Uterus (tissue), 4 donors: ENCODE measurements at places on chromosomes 1 and 21. TPM values are rescaled to one million over a fixed set of nuclear protein-coding genes. Genes with fewer than 3 reads are reported as not detected.

GRCh38 chr1:1272341-1273208 is 1.1 kb downstream of the UBE2J2 start:
- peaks cover 22% of the 10 kb centered on the region for H3K4me1 ChIP-seq
- H3K4me3 ChIP-seq: peak overlapping the region; percentile 93
- H3K27ac ChIP-seq: peak overlapping the region; percentile 84

- no peak overlapping the region for H3K4me3 ChIP-seq
- no peak for DNase-seq
- no peak overlapping the region for H3K27ac ChIP-seq
- H3K4me1 ChIP-seq: no peaks in the 10 kb centered on the region
- H3K36me3 ChIP-seq: no peaks in the 10 kb centered on the region
Observed at GRCh38 chr1:65198096-65198495, 50.1 kb downstream of the AK4 start.

DNA sequence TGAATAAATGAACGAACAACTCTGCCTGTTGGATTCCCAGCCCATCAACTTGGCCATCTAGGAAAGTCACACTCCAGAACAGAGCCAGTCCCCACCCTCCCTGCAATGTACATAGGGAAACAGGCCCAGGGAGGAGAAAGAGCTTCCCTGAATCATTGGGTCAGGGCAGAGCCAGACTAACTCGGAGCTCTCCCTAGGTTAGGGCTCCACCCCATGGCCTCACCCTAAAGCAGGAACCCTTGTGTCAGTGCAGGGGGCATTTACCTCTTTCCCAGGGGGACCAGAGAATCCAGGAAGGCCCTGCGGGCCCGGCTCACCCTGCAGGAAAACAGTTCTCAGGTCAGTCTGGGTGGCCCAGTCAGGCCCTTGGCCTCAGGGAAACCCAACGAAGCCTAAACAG is 11.6 kb downstream of the COL9A2 start:
- H3K4me1 ChIP-seq: no peaks in the 10 kb centered on the region
- no peak overlapping the region for H3K4me3 ChIP-seq
- H3K27me3 ChIP-seq: no peaks in the 10 kb centered on the region
- DNase-seq: no peak
- no peak overlapping the region for H3K27ac ChIP-seq

GRCh38 chr1:222654849-222655248 is 37.0 kb downstream of the MIA3 start:
- DNase-seq: no peak
- H3K27me3 ChIP-seq: no peaks in the 10 kb centered on the region
- no peaks in the 10 kb centered on the region for H3K4me1 ChIP-seq
- no peaks in the 10 kb centered on the region for H3K36me3 ChIP-seq
- H3K27ac ChIP-seq: no peak overlapping the region

GRCh38 chr1:9613625-9614299 is 25.1 kb downstream of the TMEM201 start:
- no peak overlapping the region for H3K27ac ChIP-seq
- H3K4me3 ChIP-seq: no peak overlapping the region
- no peaks in the 10 kb centered on the region for H3K27me3 ChIP-seq
- DNase-seq: no peak
- no peaks in the 10 kb centered on the region for H3K4me1 ChIP-seq
- H3K36me3 ChIP-seq: no peaks in the 10 kb centered on the region

DNA sequence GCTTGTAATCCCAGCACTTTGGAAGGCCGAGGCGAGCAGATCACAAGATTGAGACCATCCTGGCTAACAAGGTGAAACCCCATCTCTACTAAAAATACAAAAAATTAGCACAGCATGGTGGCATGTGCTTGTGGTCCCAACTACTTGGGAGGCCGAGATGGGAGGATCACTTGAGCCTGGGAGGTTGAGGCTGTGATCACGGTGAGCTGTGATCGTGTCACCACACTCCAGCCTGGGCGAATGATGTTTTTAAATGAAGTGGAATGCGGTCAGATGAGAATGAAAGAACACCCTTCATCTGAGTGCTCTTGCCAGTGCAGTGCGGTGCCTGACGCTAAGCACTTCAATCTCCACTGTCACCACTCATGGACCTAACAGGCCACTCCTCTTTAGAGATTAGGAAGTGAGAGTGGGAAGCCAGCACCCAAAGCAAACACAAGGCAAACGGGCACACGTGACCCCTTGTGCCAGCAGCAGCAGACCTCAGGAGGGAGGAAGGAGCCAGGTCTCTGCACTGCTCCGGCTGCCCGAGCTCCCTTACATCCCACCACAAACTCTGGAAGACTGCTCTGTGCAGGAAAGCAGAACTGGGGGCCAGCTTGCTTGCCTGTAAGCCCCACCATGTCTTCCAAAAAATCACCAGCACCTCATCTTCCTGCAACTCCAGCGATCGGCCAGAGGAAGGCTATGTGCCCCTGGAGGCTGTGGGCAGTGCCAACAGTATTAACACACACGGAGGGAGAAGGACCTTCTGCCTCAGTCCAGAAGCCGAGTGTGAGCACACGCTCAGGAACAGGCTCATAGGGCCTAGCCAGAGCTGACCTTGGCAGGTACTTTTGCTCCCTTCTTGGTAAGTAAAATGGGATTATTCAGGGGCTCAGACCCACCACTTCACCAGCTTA is 9.7 kb downstream of the CTNNBIP1 start:
- no peak overlapping the region for H3K4me3 ChIP-seq
- DNase-seq: no peak
- no peaks in the 10 kb centered on the region for H3K27me3 ChIP-seq
- no peaks in the 10 kb centered on the region for H3K36me3 ChIP-seq
- no peaks in the 10 kb centered on the region for H3K4me1 ChIP-seq

GRCh38 chr1:53025034-53025768 is 36.8 kb upstream of the PODN start:
- no peaks in the 10 kb centered on the region for H3K4me1 ChIP-seq
- peak; percentile 64 for DNase-seq
- H3K27me3 ChIP-seq: no peaks in the 10 kb centered on the region
- H3K4me3 ChIP-seq: no peak overlapping the region
- peak overlapping the region; percentile 48 for H3K27ac ChIP-seq

The RALGPS2 gene
- 4.9 TPM for total RNA-seq

The SPRR1B gene
- not detected for total RNA-seq

The CRYBG2 gene
- 3.0 TPM for total RNA-seq

The ZNF678 gene
- total RNA-seq: 10.3 TPM

The AGT gene
- total RNA-seq: 0.77 TPM

The TSSK3 gene
- not detected for total RNA-seq

The CFAP57 gene
- 1.5 TPM for total RNA-seq
